ENCODE measurements at places on chromosomes 2 and 18.

DNA sequence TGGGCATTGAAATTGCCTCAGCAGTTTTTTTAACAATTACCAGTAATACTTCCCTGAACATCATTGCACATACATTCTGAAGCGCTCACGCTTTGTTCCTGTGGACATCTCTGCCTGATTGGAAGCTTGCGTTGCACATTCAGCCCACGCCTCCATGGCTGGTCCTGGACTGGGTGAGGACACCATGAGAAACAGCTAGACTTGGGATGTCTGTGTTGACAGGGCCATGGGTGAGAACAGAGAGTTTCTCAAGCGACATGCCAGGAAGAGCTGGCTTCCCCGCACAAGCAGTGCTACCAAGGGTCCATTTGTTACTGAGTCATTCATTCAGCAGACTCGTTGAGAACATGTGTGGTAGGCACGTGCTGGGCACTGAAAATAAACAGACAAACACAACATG lies 166.3 kb downstream of the GBX2 start:
- no peak for DNase-seq

GRCh38 chr2:213411582-213412289 lies 127.5 kb downstream of the SPAG16 start:
- no peak for DNase-seq

DNA sequence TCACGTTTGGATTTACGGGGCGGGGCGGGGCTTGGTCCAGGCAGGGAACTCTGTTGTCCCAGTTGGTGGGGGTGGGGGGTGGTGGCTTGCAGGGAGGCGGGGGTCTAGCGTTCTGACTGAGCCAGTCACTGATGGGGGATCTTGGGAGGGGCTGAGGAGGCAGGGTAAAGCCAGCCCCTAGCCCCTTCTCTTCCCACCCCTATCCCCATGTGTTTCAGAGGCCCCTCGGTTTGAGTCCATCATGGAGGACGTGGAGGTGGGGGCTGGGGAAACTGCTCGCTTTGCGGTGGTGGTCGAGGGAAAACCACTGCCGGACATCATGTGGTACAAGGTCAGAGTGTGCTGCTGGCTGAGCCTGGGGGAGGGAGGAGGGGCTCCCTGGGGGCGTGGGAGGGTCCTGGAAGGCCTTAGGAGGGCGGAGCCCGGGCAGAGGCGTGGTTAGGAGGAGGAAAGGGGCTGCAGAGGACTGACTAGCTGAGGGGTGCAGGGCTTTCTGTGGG lies 22.0 kb upstream of the GMPPA start:
- no peak for DNase-seq

DNA sequence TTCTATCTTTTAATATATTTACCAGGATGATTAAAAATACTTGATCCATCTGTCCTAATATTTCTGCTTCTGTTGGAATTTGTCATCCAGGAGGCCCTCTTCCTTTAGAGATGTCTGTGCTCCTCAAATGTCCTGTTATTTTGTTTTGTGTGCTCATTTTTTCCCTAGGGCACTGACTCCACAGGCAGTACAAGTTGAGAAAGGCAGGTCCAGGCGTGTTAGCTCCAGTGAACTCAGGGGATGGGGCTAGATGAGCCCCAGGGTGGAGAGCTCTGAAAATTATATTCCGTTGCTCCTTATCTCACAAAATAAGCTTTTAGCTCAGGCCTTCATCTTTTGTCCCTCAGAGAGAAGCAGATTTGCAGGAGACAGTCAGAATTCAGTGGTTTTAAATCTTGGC lies 105.7 kb downstream of the SLC4A3 start:
- DNase-seq, result no peak

GRCh38 chr2:126839796-126840195 lies 58.9 kb upstream of the TEX51 start:
- no peak for DNase-seq

Data from NCI-H226 (cell line).